Activated CD8-positive, alpha-beta memory T cell treated with anti-CD3 and anti-CD28 coated beads for 1 hour (primary cell): ENCODE measurements at places on chromosomes 5 and 9.
A peak's percentile ranks its signal among the peaks of the same experiment; 100 is the strongest.

DNA sequence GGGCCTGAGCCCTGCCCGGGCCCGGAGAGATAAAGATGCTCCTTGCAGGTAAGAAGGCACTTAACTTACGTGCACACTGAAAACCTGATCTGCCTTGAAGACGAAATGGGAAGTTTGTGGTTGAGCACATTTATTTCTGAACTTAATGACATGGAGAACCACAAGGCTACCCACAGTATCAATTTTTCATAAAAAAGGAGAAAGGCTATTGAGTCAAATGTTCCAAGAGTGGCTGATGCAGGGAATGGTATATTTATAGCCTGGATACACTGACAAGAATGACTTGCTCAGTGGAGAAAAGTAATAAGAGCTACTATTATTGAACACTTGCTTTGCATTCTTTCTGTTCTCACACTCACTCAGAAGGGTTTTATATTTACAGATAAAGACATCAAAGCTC is 419.3 kb downstream of the ACTL7B start:
- no peak for DNase-seq

- no peak for DNase-seq
Observed at GRCh38 chr9:133351908-133352634, 4.1 kb downstream of the RPL7A start.

- DNase-seq, result no peak
Observed at GRCh38 chr5:6183391-6184390, 194.7 kb downstream of the MED10 start.

DNA sequence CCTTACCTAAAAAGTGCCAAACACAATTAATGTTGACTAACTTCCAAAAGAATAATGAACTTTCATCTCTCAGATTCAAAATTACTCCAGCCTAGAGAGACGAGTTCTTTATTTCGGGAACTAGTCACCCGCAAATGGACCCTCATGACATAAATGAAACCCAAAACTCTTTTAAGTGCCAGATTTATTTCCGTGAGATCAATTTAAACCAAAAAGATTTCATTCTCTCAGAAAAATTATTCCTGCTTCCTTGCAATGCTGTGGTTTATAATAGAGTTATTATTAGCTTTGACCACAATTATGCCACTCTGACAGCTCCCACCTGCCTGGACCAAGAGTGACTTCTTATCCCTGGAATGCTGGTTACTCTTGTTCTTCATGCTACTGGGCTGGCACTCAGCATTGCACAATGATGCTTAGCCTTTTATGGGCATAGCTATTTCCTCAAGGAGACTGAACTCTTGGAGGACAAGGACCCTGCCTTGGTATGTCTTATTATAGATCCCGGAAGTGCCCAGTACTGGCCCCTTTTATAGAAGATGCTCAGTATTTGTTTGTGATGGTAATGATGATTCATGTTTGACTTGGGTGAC is 183.5 kb downstream of the SNX18 start:
- DNase-seq, result no peak

DNA sequence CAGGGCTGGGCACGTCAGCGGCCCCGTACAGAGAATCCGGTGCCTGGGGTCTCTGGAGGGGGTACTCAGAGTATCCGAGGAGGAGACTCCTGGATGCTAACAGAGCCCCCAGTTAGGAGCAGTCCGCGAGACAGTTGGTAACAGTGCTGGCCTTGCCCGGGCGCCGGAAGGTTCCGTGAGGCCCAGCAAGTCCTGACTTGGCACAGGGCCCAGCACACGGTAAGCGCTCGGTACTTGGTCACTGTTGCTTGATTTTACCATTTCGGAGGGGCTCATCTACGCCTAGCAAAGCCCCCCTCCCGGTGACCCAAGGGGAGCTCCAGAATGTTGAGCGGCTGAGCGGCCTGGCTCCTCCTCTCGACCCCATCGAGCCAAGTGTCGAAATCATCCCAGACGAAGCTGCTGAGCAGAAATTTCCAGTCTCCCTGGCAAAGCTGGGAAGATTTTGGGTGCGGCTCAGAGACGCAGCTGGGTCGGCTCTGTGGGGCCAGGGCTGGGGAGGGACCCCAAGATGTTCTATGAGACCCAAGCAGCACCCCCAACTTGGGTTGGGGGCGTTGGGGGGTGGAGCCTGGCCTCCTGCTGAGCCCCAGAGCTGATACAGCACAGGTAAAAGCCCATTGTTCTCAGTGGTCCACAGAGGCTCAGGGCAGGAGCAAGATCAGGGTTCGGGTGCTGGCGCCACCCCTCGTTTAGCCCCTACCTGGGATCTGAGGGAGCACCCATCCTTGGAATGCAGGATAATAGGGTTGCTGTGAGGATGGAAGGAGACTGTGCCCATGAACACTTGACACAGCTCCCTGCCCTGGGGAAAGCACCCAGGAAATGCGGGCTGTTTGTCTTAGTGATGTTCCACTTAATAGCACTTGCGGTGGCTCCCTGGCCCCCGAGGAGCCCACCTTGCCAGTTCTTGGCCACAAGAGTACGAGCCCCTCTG is 137.2 kb downstream of the C9orf50 start:
- no peak for DNase-seq

DNA sequence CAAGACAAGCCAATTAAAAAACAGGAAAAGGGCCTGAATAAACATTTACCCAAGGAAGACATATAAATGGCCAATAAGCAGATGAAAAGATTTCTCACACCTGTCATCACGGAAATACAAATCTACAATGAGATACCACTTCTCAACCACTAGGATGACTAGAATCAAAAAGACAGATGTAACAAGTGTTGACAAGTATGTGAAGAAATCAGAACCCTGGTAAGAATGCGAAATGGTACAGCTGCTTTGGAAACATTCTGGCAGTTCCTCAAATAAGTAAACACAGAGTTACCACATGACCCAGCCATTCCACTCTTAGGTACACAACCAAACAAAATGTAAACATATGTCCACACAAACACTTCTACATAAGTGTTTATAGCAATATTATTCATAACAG is 32.5 kb downstream of the LEAP2 start:
- DNase-seq, result no peak

GRCh38 chr9:9764821-9765220 is 848.0 kb downstream of the PTPRD start:
- no peak for DNase-seq

GRCh38 chr5:167570431-167570830 is 721.0 kb upstream of the WWC1 start:
- DNase-seq, result no peak

- DNase-seq, result no peak
Observed at GRCh38 chr5:39006650-39007049, 67.5 kb downstream of the RICTOR start.

- DNase-seq, result no peak
Observed at GRCh38 chr9:135609366-135609955, 29.9 kb downstream of the GLT6D1 start.

- DNase-seq, result peak; percentile 20
Observed at GRCh38 chr5:52948418-52949076, 40.6 kb upstream of the ITGA2 start.

DNA sequence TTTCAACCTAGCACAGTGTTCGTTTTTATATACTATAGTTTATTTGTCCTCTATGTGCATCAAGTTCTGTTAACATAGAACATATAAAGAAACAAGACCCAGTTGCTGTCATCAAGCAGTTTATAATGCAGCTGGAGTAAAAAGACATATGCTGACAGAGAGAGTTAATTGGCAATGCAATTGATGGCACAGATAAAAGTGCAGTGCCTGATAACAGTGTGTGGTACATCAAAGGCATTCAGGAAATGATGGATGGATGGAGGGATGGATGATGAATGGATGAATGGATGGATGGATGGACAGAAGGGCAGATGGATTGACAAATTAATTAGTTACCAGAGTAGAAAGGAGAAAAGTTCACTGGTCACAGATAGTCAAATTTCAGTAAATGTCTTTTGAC is 238.9 kb downstream of the RFK start:
- DNase-seq, result no peak

GRCh38 chr5:134794082-134794481 is 35.5 kb downstream of the DDX46 start:
- DNase-seq, result no peak

DNA sequence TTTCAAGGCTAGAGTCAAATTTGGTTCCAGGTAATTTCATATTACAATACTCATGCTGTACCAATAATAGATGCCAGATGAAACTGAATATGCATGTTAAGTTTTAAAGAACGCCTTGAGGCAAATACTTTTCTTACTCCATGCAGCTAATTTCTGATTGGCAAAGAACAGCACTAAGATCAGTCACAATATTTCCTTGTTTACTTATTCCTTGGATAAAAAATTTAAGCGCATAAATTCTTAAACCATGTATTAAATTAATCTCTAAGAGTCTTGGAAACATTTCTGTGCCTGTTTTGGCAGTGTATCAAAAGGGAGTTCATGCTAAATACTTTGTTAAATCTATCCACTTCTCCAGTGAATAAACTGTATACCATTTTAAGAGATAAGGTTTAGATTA is 173.5 kb downstream of the SLC12A2 start:
- DNase-seq, result no peak

GRCh38 chr9:113220467-113221002 is 542 bp downstream of the FKBP15 start:
- DNase-seq, result no peak

DNA sequence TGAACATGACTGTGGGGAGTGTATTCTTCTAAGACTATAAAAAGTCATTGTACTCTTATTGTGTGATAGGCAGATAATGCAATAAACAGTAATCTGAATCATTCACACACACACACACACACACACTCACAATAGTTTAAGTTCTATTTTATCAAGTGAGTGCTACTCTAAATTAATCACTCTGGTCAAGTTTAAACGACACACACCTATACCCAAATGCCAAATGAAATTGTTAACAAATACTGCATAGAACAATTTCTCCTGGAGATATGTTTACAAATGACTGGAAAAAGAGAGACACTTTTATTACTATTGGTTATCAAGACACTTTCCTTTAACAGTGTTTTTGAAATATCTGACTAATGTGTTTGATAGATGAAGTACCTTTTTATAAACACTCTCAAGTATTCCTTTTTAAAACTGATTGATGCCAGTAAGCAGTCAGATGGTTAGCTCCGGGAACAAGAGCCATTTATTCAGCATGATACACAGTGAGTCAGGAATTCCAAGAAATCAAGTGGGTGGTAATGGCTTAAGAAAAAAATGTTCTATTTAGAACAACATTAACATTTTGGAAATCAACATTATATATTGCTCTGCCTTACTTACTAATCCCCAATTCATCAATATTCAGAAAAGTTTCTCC is 521.6 kb upstream of the ST8SIA4 start:
- no peak for DNase-seq

- DNase-seq, result no peak
Observed at GRCh38 chr9:99340281-99340680, 118.2 kb downstream of the SEC61B start.

DNA sequence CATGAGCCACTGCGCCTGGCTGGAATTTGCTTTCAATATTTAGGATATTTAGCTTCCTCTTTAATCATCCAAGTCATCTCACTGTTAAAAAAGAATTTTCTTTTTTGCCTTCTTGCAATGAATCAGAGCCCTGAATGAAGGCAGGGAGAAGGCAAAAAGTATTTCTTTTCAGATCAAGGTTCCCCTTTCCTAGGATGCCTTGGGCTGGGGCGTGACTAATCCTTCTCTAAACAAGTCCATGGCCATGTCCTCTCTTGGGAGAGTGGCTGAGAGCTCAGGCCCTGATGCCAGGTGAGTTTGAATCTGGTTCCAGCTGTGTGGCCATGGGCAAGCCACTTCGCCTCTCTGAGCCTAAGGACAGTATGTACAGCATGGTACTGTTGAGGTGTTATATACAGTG is 84.8 kb upstream of the NEURL1B start:
- no peak for DNase-seq

- DNase-seq, result no peak
Observed at GRCh38 chr5:90311401-90311800, 98.2 kb downstream of the CETN3 start.

- DNase-seq, result no peak
Observed at GRCh38 chr9:34589636-34590380, at the start of gene CNTFR. CNTFR (minus strand) TSS chr9:34589724; CDS start chr9:34568981, 20,743 bp downstream.

- DNase-seq, result no peak
Observed at GRCh38 chr9:109086221-109086620, 33.5 kb downstream of the TMEM245 start.

DNA sequence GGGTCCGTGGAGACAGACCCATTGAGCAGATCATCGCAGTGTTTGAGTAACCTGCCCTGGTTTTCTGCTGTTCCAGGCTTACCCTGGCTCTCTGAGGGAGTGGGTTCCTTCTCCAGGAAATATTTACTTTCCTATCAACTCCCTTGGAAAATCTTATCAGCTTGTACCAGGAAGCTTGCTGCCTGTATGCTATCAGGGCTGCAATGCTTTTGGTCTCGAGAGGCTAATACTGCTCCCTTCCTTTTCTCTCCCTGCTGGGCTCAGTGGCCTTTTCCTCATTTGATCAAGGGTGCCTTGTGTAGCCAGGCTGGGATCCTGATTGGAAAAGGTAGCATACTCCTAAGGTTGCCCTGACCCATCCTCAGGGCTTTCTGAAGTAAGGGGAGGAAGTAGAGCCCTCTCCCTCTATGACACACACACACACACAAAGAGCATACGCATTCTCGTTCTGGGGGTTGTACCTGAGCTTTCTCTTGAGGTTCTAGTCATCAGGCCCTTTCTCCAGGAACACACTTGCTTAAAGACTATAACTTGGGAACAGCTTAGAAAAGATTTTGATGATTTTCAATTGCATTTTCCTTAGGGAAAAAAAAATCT is 41.6 kb downstream of the CYSTM1 start:
- DNase-seq, result no peak

DNA sequence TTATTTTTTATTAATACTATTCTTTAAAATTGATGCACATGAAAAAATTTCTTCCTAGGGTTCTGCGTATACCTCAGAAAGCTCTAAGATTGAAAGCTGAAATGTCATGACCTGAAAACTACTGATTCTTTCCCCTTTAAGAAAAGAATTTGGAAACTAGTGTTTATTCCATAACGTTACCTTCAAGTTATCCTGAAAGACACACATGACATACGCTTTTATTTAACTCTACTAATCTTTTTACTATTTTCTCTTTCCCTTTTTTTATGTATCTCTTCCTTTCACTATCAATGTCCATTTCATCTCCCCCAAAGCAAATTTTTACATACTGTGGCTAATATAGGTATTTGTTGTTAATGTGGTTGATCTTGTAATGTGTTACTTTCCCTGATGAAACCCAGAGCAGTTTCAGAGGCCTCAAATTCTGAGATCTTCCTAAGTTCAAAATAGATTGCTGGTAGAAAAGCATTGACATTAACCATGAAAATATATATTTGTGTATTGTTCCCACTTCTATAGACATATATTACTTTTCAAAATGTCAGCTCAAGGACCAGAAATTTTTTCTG is 7.4 kb downstream of the NIPBL start:
- DNase-seq, result no peak

- no peak for DNase-seq
Observed at GRCh38 chr5:135179308-135179980, 145.4 kb upstream of the PITX1 start.

- DNase-seq, result no peak
Observed at GRCh38 chr9:25994605-25995004, 316.4 kb upstream of the TUSC1 start.

- no peak for DNase-seq
Observed at GRCh38 chr5:40521108-40521785, 158.5 kb upstream of the PTGER4 start.

- no peak for DNase-seq
Observed at GRCh38 chr5:79845448-79846197, 145.4 kb downstream of the MTX3 start.
